ENCODE measurements at places on chromosomes 3 and 15.
A peak's percentile ranks its signal among the peaks of the same experiment; 100 is the strongest.

GRCh38 chr3:192564611-192565010, 162.7 kb downstream of the FGF12 start:
- no peak for DNase-seq

DNA sequence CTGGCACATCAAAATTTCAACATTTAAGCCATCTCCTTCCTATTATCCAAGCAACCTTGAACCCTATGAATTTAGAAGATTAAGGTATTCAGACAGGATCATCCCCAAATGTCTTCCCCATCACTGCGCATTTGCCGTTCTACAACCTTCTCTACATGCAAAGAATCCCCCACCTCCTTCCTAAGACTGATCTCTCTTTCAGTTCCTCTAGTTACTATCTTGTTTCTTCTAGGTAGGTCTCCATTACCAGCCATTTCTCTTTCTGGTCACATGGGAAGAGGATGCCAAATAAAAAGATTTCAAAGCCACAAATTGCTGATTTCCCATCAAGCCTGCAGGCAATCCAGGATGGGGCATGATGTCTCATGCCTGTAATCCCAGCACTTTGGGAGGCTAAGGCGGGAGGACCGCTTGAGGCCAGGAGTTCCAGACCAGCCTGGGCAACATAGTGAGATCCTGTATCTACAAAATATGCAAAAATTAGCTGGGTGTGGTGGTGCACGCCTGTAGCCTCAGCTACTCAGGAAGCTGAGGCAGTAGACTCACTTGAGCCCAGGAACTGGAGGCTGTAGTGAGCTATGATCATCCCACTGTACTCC, 29.7 kb upstream of the MTMR10 start:
- no peak for DNase-seq

GRCh38 chr3:185330644-185331043, 32.3 kb upstream of the MAP3K13 start:
- DNase-seq = no peak

DNA sequence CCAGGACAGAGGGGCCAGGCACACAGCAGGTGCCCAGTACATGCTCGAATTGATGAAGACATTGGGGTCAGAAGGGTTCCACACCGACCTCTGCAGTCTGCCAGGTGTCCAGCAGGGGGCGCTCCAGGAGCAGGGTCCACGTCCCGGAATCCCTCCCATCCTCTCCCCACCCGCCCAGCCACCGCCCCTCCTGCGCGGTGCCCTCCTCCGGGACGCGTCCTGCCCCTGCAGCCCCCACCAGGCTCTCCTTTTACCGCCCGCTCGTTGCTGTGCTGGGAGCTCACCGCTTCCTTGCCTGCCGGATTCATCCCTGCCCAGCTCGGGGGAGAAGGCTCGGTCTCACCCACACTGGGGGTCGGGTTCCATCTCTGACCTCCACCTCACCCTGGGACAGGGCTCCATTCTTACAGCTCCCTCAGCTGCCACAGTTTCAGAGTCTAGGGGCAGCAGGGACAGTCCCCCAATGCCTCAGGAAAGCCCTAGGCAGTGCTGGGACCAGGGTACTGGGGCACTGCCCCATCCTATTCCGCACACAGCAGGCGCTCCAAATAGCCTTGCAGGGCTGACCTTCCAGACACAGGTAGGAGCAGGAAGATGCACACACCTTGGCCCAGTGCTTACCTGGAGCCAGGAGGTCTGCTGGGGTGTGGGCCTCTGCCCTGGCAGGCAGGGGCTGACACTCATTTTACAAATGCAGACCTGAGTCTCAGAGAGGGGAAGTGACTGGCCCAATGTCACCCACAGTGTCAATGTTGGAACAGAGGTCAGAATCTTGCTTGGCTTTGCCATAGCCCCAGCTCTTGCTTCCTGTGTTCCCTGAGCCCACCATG, 31.0 kb downstream of the GRIP2 start:
- DNase-seq = peak; percentile 30

- no peak for DNase-seq
Observed at GRCh38 chr3:112136046-112136445, 3.0 kb upstream of the GCSAM start.

- DNase-seq = no peak
Observed at GRCh38 chr3:103218146-103218545, 783.3 kb downstream of the ZPLD1 start.

GRCh38 chr3:123764647-123765046, 119.5 kb downstream of the MYLK start:
- DNase-seq = no peak

- no peak for DNase-seq
Observed at GRCh38 chr3:62049033-62049432, 324.3 kb downstream of the FEZF2 start.

GRCh38 chr3:150264561-150265279, 143.4 kb upstream of the TSC22D2 start:
- no peak for DNase-seq

GRCh38 chr3:14849638-14850230, 31.0 kb downstream of the FGD5 start:
- no peak for DNase-seq

DNA sequence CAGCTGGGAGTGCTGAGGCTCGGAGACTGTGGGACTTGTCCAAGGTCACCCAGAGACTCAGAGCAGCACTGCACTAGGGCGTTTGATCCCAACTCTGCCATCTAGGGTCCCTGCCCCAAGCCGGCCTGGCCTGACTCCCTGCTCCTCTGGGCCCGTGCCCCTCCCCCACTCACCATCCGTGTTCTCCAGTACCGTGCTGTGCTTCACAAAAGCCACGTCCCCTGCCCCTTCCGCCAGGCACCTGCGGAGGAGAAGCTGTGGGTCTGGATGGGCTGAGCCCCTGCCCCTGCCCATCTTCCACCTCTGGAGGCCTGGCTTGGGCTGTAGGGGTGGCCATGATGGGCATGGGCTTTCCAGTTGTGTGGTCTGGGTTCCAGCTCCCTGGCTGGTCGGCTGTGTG, 8.4 kb downstream of the MELTF start:
- DNase-seq = no peak

- no peak for DNase-seq
Observed at GRCh38 chr3:156160647-156161046, 40.3 kb downstream of the KCNAB1 start.

- no peak for DNase-seq
Observed at GRCh38 chr3:123618768-123619484, 34.1 kb upstream of the HACD2 start.

DNA sequence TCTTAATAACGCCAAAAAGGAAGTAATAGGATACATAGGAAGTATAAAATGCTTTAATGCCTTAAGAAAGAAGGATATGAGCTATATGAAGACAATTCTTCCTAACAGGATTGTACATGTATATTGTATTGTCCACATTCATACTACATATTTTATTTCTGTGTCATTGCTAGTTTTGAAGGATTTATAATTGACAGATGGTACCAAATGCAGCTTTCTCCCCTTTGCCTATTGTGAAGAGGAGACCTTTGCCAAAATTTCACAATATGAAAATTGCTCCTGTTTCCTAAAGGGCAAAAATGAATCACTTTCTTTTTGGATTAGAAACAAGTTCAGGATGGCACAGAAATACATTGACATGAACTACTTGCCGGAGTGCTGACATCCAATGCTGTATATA, 34.8 kb upstream of the EOMES start:
- no peak for DNase-seq

Measured in activated gamma-delta T cell (primary cell).